ENCODE measurements at places on chromosomes 7 and 10. TPM values are rescaled to one million over a fixed set of nuclear protein-coding genes. Genes with fewer than 3 reads are reported as not detected.

DNA sequence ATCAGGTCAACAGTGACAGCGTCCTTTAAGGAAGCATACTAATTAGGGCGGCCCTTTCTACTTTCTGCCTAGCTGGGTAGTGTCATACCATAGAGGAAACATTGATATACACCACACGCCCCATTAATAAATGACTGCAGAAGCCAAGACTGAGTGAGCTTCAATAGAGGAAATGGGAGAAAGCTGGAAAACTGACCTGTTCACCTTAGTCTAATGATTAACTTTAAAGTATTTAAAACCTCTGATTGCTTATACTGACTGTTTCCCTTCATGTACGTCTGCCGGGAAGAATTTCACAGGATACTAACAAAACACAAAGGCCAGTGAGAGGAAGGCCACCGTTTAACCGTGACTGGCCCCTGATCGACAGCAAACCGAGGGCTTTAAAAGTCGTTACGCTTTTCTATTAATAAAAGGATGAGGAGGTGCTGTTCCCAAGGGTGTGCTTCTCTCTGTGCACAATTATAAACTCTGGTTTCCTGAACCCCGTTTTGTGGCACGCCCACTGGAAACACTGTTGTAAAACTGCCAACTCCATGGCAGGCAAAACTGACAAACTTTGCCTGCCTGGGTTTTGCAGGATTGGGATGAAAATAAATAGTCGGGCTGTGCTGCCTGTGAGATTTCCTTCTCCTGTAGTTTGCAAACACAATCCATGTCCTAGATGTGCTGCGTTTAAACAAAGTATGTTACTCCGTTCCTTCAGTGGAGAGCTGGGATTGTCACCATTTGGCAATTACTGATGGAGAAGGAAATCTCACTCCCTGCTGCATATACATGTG is 137.6 kb downstream of the NRP1 start:
- DNase-seq = peak; percentile 90

Gene DLG5
- 7.8 TPM for total RNA-seq

GRCh38 chr10:123132576-123133477 is 2.9 kb upstream of the HMX3 start:
- peak; percentile 93 for DNase-seq

Gene LRRD1
- under 0.01 TPM for total RNA-seq

Data from dermis blood vessel endothelial cell (primary cell).